Activated naive CD8-positive, alpha-beta T cell treated with anti-CD3 and anti-CD28 coated beads for 36 hours (primary cell): ENCODE measurements at places on chromosomes 16 and 17. TPM values are rescaled to one million over a fixed set of nuclear protein-coding genes. Genes with fewer than 3 reads are reported as not detected.

GRCh38 chr16:88773812-88774291, 11.2 kb downstream of the PIEZO1 start:
- no peak for DNase-seq

- DNase-seq = no peak
Observed at GRCh38 chr17:78394209-78394608, 15.8 kb downstream of the PGS1 start.

DNA sequence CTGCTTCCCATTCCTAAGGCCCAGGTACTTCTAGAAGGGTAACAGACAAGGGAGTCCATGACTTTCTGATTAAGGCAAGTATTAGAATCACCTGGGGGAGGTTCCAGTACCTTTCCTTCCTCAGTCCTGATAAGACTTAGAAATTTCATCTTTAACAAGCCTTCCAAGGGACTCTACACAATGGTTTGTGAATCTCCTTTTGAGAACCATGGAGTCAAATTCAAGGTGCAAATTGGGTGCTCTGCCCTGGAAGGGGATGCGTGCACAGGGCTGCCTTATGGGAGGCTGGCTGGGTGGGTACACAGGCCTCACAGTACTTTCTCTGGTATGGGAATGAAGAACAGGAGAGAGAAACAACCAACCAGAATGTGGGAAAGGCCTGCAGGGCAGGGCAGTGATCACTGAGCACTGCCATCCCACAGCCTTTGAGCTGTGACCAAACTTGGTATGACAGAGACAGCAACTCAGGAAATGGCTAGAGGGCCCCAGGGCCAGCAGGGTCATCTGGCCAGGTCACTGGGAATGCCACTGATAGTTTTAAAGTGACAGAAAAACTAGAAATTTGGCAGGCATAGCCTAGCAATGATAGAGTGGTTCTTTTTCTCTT, 3.6 kb upstream of the TMIGD1 start:
- no peak for DNase-seq

DNA sequence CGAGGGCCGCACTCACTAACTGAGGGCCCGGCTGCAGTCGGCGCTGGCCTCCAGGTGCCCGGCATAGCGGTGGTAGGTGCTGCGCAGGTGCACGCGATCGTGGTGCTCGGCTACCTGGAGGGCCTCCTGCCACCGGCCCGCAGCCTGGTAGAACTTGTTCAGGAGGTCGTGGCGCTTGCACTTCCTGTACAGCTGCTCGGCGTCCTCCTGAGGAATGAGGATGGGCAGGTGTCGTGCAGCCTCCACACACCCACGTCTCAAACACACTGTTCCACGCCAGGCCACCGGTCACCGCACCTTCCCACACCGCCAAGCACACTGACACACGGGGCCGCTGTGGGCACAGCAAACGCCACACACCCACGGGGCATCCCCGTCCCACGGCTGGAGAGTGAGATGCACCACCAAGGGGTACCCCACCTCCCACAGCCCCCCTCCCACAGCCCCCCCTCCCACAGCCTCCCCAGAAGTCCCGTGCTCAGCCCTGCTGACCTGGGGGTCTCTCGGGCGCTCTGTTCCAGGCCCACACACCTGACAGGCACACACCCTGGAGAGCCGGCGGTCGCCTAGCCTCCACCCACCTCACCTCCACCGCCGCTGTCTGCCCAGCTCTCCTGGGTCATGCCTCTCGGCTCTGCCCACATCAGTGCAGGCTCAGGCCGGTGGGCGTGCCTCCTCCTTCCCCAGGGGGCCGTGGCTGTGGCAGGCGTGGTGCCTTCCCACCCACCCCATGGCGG, 7.4 kb upstream of the TMEM204 start:
- DNase-seq = no peak

GRCh38 chr17:66466106-66466820, 163.8 kb downstream of the PRKCA start:
- DNase-seq = no peak

- DNase-seq = no peak
Observed at GRCh38 chr17:14781123-14781522, 480.2 kb downstream of the HS3ST3B1 start.

GRCh38 chr16:85812031-85812807, 12.7 kb downstream of the COX4I1 start:
- no peak for DNase-seq

GRCh38 chr17:41256291-41256685, 1.1 kb downstream of the KRTAP9-9 start:
- no peak for DNase-seq

DNA sequence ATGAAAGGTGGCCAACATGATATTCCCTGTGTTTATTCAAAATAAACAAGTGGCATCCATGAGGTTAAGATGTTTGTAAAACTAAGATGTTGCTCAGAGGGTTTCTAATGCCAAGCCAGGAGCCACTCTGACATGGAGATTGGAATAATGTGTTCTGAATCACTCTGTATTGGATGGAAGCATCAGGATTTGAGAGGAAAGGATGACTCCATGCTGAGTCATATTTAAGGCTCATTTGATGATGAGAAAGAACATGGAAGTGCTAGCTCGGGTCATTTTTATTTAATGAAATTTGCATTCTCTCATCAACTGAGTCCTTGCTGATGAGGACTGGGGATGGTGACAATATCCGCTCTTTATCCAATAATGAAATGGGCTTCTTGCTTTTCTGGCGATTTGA, 6.2 kb downstream of the VAT1L start:
- DNase-seq = no peak

GRCh38 chr17:34993031-34993430, 12.7 kb downstream of the LIG3 start:
- no peak for DNase-seq

GRCh38 chr17:66790501-66791061, 44.3 kb upstream of the CACNG5 start:
- DNase-seq = no peak

- DNase-seq = no peak
Observed at GRCh38 chr17:69690531-69690930, 276.0 kb downstream of the MAP2K6 start.

- no peak for DNase-seq
Observed at GRCh38 chr17:50923611-50924010, 57.5 kb upstream of the TOB1 start.

- peak; percentile 56 for DNase-seq
Observed at GRCh38 chr17:18261146-18261515, 669 bp downstream of the MIEF2 start.

DNA sequence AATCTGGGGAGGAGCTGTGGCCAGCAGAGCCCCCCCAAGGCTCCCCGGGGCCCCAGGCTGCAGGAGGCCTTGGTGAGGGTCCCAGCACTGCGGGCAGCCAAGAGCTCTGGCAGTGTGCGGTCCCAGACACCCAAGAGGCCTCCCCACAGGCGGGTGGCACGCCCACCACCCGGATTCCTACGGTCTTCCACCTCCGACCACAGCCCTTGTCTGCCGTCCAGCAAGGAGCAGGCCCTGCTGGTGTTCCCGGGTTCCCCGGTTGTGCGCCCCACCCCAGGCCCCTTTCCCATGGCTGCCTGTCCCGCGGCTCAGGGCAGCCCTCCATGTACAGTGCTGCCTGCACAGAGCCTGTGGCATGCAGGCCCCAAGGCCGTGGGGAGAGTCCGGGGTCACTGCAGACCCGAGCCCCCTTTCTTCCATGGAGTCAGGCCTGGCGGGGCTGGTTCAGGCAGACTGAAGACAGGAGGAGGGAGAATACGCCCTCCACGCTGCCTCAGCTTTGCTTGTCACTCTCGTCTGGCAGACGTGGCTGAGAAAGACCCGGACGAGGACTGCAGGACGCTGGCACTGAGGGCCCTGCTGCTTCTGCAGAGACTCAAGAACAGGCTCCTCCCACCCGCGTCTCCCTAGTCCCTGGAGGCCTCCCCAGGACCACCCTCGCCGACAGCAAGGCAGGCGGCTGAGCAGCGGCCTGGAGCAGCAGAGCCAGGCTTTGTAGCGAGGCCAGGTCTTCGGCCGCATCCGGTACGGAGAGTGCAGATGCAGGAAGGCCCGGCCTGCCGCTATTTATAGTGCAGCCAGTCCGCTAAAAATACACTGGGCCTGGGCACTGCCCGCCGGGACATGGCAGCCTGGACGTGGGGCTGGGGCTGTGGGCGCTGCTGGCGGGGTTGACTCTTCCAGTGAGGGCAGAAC, 16.4 kb downstream of the TELO2 start:
- no peak for DNase-seq

GRCh38 chr16:71974068-71974818, 26.0 kb downstream of the PKD1L3 start:
- DNase-seq = no peak

- DNase-seq = peak; percentile 46
Observed at GRCh38 chr17:32445074-32445415, 735 bp downstream of the PSMD11 start.

- DNase-seq = no peak
Observed at GRCh38 chr16:49455181-49455990, 81.8 kb downstream of the C16orf78 start.

DNA sequence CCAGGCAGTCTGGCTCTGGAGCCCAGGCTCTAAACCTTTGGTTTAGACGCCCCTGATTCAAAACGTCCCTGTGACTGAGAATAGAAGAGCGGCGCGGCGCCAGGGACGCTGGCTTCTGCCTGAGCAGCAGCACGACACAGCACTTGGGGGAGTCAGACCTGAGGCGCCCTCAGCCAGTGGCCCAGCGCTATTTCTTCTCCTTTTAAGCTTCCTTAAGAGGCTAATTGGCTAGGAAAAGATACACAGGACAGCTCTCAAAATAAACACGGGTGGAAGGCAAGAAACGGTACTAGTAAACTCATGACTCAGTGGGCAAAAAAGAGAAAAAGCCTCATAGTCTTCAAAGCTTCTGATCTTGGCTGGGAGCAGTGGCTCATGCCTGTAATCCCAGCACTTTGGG, 34.9 kb downstream of the GTF3C1 start:
- no peak for DNase-seq

Gene DNAI2
- not detected for total RNA-seq

Gene COL1A1
- total RNA-seq = 0.78 TPM

Gene PCYT2
- 20.8 TPM for total RNA-seq

Gene MYADML2
- total RNA-seq = not detected

Gene FBXL20
- total RNA-seq = 16.3 TPM

Gene ARRB2
- 161 TPM for total RNA-seq
